ENCODE measurements at places on chromosomes 2 and 18.

DNA sequence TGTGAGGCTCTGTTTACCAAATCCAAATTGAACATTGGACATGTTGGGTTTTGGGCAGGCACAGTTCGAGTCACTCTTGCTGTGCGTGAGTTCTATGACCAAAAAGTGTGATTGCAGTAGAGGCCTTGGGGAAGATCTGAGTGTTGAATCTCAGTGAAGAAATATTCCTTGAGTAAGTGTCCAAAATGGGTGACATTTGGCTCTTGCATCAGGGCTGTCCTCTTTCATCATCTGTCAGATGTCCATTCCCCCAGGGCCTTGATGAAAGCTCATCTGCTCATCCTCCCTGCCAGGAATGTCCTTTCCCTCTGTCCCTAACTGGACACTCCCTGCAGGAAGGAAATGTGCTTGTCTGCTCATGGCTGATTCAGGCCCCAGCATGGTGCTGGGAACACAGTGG, 6.4 kb upstream of the SFTPB start:
- no peak for DNase-seq

- DNase-seq, result no peak
Measured at GRCh38 chr2:109143214-109144187, 14.5 kb downstream of the SH3RF3 start.

- no peak for DNase-seq
Measured at GRCh38 chr2:60512641-60513040, 40.8 kb downstream of the BCL11A start.

- no peak for DNase-seq
Measured at GRCh38 chr18:42094875-42095274, 139.8 kb downstream of the PIK3C3 start.

DNA sequence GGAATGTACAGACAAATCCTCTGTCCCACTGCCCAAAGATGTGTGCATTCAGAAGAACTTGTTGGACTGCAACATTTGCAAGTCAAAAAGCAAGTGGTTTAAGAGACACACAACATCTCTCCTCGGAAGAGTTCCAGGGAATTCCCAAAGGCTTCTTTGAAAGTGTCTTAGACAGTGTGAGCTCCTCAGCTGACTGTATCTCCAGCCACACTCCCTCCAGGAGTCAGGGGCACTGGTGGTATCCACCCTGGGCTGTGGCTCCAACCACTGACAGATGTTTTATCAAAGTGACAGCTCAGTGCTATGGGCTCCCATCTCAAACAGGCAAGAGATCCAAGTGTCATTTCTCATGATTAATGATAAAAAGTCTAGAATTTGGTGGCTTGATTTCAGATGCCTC, 48.5 kb downstream of the ALK start:
- DNase-seq, result no peak

DNA sequence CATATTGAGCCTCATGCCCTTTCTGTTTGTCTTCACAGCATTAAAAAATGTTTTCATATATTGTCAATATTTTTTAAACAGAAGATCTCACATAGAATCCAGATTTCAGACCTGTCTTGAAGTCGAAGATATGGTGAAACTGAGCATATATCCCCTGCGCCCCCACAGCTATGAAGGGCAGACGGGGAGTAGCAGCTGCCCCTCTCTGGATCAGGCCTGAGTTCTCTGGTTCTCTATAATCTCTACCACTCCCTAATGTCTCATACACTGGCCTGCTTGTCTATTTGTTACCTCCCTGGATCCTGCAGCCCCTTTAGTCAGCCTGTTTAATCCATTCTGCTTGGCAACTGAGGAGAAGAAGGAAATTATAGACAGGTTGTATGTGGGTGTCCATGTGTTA, 122.4 kb downstream of the LNPK start:
- DNase-seq, result no peak

DNA sequence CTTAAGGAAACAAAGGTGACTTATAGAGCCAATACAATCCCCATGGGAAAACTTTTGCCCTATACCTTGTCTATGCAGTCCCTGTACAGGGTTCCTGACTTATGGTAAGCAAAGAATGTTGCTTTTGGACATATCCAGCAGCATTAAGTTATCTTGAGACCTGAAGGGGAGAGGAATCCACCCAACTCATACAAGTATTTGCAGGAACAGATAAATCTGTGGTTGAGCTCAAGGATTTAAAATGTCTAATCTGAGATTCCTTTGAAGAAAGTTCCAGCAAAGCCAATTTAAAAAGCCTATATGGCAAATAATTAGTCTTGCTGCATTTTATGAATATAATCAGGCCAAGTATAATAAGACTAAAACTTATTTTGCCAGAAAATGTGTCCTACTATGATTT, 739.5 kb upstream of the CDH2 start:
- DNase-seq, result no peak

DNA sequence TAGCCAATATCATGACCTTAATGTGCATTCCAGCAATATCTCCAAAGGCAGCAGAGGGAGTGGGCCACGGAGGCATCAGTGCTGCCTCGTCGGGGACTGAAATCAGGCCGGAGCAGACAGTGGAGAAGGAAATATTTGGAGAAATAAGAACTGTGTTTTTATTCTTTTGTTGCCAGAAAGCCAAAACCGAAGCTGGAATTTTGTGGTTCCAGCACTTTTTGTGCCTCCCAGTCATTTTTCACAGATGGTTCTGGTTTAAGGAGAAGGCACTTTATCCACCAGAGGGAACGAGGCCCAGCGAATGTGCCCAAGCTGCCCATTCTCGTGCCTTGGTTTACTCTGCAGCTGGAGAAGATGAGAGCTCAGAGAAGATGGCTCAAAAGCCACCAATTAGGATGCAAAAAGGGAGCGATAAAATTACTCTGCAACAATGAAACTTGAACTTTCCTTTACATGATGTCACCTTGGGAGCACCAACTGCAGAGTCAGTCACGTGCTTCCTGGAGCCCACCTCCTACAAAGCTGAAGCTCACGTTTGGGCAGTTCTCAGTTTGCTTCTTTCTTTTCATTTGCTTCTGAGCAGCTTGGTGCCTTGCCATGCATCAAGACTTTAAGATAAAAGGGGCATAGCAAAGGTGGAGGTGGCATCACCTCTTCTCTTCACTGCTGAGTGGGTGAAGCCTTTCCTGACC, 288.7 kb downstream of the LPIN1 start:
- DNase-seq, result no peak

GRCh38 chr2:196230061-196230854, 58.9 kb upstream of the STK17B start:
- no peak for DNase-seq

- DNase-seq, result peak; percentile 20
Measured at GRCh38 chr2:232863996-232864395, 6.1 kb upstream of the SNORC start.

- DNase-seq, result no peak
Measured at GRCh38 chr2:109164739-109165221, 35.8 kb downstream of the SH3RF3 start.

DNA sequence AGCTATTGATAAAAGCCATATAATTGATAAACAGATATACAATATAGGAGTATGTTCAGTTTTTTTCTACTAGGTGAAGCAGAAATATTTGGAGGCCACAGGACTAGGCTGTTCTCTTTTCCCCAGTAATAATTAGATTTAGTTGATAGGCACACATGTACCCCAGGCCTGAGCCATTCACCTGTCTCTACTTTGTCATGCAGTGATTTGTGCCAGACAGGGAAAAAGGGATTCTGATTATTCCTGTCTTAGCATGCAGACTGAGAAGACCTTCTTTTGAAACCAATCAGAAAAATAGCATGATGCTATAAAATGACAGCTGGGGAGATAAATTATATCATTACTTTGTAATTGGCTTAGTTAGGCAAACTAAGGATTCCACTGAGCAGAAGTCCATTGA, 94.3 kb downstream of the DOCK10 start:
- no peak for DNase-seq

GRCh38 chr18:10490401-10491165, 35.2 kb upstream of the NAPG start:
- DNase-seq, result no peak

DNA sequence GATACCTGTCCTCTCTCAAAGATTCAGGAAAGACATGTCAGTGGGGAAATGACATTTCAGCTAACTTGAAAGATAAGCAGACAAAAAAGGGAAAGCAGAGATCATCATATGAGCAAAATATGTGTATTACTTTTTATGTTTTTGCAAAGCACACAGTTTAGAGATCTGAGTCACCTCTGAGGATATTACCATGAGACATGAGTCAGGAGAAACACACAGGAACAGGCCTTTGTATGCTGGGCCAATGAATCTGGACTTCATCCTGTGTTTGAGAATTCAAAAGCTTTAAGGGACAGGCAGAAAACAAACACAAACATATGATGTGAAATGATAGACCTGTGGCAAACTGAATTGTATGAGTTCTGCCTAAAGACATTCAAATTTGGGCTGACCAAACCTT, 306.0 kb upstream of the EPC2 start:
- no peak for DNase-seq

- DNase-seq, result no peak
Measured at GRCh38 chr2:41910126-41910525, 137.7 kb upstream of the PKDCC start.

GRCh38 chr2:144254342-144255235, 265.3 kb downstream of the ZEB2 start:
- no peak for DNase-seq

GRCh38 chr18:50797142-50797541, 22.7 kb downstream of the MRO start:
- no peak for DNase-seq

- no peak for DNase-seq
Measured at GRCh38 chr2:180709392-180710145, 270.8 kb upstream of the UBE2E3 start.

GRCh38 chr2:128501006-128501690, 182.5 kb upstream of the HS6ST1 start:
- DNase-seq, result peak; percentile 36

All from suprapubic skin (tissue), 4 donors.